ENCODE measurements at places on chromosomes 6 and 20. TPM values are rescaled to one million over a fixed set of nuclear protein-coding genes. Genes with fewer than 3 reads are reported as not detected.

DNA sequence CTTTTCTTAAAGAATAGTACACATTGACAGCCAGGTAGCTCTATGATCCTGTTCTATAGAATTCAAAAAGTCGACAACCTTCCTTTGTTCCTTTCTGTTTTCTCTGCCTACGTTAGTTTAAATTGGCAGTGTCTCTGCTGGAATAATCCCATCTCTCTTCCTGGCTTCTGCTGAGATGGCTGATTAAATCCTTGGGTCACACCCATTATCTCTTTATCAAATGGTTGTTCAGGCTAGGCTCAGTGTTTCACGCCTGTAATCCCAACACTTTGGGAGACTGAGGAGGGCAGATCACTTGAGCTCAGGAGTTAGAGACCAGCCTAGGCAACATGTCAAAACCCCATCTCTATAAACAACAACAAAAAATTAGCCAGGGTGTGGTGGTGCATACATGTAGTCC lies 44.4 kb downstream of the HFE start:
- H3K4me1 ChIP-seq = peaks cover 49% of the 10 kb centered on the region
- DNase-seq = no peak
- H3K36me3 ChIP-seq = peaks cover 17% of the 10 kb centered on the region

The ALDH8A1 gene
- total RNA-seq = 0.67 TPM

DNA sequence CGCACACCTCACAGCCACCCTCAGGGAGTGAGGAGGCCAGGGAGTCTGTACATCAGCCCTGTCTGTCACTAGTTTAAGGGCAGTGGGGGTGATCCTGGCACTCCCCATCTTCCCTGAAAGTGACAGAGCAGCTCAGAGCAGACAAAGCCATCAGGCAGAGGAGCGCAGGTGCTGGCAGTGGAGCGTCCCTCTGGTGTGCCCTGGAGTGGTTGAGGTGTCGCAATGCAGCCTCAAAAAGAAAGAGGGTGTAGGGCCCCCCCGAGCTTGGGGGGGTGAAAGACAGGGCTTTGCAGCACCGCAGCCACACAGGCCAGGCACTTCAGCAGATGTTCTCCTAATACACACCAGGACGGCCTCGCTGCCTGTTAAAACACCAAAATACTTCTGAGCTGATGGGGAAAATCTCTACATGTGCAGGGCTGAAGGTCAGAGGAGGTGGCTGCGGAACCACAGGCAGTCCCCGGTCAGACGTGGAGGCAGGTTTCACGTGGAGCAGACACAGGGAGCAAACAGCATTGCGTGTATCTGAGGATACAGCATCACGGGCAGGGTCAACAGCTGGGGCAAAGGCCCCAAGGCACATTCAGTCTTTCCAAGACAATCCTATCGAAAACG lies 69.5 kb downstream of the PREX1 start:
- H3K36me3 ChIP-seq = peaks cover 37% of the 10 kb centered on the region
- H3K4me3 ChIP-seq = no peak overlapping the region
- no peaks in the 10 kb centered on the region for H3K27me3 ChIP-seq
- peaks cover 65% of the 10 kb centered on the region for H3K4me1 ChIP-seq
- peak overlapping the region; percentile 74 for H3K27ac ChIP-seq

GRCh38 chr20:46148313-46149208 lies 30.4 kb downstream of the CD40 start:
- no peak for DNase-seq
- no peaks in the 10 kb centered on the region for H3K36me3 ChIP-seq
- no peak overlapping the region for H3K4me3 ChIP-seq
- H3K27ac ChIP-seq = no peak overlapping the region
- no peaks in the 10 kb centered on the region for H3K4me1 ChIP-seq

DNA sequence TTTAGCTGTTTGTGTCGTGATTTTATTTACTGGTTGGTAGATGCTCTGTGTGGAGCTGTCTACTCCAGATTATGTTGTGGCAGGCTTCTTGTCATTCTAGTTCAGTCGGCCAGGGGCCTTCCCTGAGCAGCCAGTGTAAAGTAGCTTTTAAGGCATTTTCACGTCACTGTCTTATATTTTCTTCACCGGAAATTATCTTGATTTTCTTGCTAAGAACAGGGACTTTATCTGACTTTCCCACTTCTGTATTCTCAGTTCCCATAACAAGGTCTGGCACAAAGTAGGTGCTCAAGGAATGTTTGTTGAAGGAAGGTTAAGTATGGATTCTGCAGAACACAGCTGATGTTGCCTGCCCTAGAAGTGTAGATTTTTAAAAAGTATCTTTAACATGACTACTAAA lies 868 bp downstream of the LTV1 start:
- H3K36me3 ChIP-seq = peaks cover 46% of the 10 kb centered on the region
- peak overlapping the region; percentile 96 for H3K27ac ChIP-seq
- DNase-seq = peak; percentile 24
- no peaks in the 10 kb centered on the region for H3K27me3 ChIP-seq
- H3K4me3 ChIP-seq = peak overlapping the region; percentile 93
- peaks cover 41% of the 10 kb centered on the region for H3K4me1 ChIP-seq

- peaks cover 2% of the 10 kb centered on the region for H3K4me1 ChIP-seq
- H3K36me3 ChIP-seq = no peaks in the 10 kb centered on the region
Measured at GRCh38 chr20:54058420-54059139, 11.8 kb downstream of the BCAS1 start.

The ZCCHC3 gene
- total RNA-seq = 15.6 TPM

DNA sequence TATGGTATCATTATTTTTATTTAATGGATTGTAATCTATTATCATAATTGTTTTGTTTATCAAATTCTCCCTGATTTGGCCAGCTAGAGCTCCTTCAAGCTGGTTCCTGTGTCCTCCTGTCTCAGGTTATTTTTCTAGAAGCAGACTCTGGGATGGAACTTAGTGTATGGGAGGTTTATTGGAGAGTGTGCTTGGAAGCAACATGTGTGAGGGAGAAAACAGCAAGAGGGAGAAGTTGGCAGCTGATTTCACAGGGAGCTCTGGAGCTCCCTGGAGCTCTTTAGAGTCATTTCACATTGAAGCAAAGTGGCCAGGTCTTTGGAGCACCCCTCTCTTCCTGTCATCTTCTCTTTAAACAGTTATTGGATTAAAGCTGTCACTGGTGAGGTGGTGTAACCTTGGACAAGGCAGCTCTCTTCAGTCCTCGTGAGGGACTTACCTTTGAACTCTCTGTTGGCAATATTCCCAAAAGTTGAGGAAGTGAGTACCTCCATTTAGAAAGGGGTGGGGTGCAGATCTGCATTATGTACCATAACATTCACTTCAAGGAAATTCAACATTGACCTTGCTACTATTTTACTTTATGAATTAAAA lies 103.6 kb downstream of the PHF3 start:
- no peak overlapping the region for H3K27ac ChIP-seq
- no peak for DNase-seq
- no peak overlapping the region for H3K4me3 ChIP-seq
- H3K4me1 ChIP-seq = no peaks in the 10 kb centered on the region
- H3K27me3 ChIP-seq = no peaks in the 10 kb centered on the region

DNA sequence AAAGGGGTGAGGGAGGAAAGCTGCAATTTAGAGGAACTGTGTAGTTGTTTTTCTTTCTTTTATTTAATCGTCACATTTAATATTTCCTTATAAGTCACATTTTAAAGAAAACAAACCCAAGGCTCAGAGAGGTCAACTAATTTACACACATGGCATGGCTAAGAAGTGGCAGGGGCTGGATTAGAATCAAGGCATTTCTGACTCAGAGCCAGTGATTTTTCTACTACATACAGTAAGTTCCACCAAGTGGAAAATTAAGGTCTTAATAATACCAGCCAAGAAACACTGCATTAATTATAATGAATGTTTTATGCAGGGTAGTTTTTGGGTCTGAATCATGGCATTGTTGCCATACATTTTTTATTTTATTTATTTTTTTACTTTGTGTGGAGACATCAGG lies 607.7 kb upstream of the CITED2 start:
- no peak overlapping the region for H3K27ac ChIP-seq
- H3K4me3 ChIP-seq = no peak overlapping the region
- no peaks in the 10 kb centered on the region for H3K36me3 ChIP-seq
- DNase-seq = no peak
- H3K4me1 ChIP-seq = peaks cover 6% of the 10 kb centered on the region

DNA sequence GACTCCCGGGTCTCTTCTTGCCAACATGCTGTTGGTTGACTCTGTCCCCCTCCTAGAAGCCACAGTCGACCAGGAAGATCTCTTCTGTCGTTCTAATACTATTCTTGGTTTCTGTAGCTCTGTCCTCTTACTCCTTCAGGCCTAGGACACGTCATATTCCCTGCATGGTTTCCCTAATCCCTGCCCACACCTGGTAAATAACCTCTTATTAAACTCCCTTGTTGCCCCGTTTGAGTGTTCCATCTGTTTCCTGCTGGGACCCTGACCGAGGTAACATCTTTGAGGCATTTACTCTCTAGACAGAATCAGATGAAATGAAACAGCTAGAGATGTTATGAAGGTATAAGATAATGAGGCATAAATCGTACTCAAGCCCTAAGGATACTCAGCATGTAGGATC lies 68.1 kb downstream of the PLCB4 start:
- H3K27ac ChIP-seq = no peak overlapping the region
- no peaks in the 10 kb centered on the region for H3K36me3 ChIP-seq
- H3K4me3 ChIP-seq = no peak overlapping the region

The AKAP12 gene
- total RNA-seq = 5.0 TPM
